ENCODE measurements at places on chromosomes 11 and 22.

DNA sequence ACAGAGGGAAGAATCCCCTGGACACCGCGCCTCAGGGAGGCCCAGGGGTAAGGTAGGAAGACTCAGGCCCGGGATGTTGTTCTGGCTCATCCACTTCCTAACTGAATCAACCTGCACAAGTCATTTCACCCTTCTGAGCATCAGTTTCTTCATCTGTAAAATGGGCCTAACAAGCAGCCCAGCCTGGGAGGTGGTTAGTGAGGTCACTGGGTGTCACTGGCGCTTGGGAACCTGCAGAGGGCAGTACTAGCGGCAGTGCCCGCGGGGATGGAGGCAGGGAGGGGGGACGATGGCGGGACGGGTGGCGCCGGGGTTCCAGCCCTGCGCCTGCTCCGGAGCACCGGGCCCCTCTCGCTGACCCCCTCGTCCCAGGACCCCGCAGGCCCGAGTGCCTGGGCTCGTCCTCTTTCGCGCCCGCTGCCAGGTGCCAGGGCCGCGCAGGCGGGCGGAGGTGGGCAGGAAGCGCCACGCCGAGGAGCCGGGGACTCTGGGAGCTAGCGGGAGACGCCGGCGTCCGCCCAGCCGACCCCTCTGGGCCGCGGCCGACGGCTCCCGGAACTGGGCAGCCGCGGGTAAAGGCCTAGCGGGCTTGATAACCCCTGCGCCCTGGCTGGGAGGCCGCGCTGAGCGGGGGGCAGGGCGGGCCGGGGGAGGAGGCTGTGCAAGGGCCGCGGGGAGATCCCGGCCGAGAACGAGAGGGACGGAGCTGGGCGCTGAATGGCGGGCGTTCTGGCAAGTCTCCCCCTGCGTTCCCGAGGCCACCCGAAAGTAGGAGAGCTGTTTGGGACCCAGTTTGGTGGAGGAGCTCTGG lies at the start of gene NLRX1:
Gene NLRX1, plus strand, starts transcription at position 255 of the 811 bp plus-strand sequence. CDS start 2,679 bp downstream, outside the sequence.
- DNase-seq = peak; percentile 79

DNA sequence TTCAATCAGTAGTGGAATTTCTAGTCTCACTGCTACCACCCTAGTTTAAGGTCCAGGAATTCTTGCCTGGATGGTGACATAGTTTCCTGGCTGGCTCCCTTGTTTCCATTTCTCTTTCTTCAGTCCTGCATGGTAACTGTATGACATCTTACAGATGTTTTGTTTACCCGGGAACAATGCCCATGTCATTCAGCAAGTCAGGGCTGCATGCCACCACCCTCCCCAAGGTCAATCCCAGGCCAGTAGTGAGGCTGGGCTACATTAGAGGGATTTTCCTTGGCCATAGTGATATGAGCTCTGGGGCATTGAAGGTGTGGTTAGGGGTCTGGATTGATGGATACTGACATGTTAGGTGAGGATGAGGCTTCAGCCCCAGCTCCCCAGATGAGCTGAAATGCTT lies 114.9 kb upstream of the E2F8 start:
- DNase-seq = no peak

DNA sequence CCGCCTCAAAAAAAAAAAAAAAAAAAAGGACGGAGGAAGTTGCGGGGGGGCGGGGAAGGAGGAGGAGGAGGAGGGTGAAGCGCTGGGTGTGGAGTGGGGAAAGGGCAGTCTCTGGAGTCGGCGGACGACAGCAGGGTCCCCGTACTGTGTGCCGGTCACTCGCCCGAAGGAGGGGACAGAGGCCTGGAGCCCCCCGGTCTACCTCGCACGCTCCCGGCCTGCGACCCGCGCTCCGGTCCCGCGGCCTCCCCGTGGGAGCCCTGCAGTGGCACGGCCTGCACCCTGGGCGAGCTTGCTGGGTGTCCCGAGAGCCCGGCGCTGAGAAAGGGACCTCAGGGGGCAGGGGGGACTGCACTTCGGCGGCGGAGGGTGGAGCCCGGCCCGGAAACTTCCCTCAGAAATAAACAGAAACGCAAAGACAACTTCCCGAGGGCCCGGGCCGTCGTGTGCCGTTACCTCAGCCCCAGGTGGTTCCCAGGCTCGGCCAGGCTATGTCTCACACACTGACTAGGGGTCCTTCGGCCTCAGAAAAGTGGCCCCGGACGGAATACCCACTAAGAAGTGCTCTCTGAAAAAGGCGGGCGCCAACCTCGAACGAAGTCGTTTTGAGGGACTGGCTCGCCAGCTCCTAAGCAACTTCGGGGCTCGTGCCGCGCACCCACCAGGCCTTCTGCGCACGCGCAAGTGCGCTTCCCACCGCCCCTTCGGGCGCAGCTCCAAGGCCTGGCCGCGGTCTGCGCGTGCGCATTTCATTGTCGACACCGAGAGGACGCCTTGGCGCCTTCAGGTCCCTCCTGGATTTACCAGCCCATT lies at the start of gene MAJIN:
Gene MAJIN, minus strand, starts transcription at position 688 of the 813 bp plus-strand sequence. CDS start 12,703 bp downstream, outside the sequence.
- DNase-seq = peak; percentile 53

DNA sequence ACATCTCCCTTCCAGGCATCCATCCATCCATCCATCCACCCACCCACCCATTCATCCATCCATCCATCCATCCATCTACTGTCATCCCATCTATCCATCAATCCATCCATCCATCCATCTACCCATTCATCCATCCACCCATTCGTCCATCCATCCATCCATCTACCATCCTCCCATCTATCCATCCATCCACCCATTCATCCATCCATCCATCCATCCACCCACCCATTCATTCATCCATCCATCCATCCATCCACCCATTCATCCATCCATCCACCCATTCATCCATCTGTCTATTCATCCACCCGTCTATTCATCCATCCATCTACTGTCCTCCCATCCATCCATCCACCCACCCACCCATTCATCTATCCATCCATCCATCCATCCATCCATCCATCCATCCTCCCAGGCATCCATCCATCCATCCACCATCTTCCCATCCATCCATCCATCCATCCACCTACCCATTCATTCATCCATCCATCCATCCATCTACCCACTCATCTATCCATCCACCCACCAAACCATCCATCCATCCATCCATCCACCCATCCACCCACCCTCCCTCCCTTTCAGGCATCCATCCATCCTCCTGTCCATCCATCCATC lies 33.7 kb downstream of the OSBPL5 start:
- DNase-seq = no peak

- DNase-seq = no peak
Measured at GRCh38 chr11:1306186-1307162, 3.0 kb downstream of the TOLLIP start.

DNA sequence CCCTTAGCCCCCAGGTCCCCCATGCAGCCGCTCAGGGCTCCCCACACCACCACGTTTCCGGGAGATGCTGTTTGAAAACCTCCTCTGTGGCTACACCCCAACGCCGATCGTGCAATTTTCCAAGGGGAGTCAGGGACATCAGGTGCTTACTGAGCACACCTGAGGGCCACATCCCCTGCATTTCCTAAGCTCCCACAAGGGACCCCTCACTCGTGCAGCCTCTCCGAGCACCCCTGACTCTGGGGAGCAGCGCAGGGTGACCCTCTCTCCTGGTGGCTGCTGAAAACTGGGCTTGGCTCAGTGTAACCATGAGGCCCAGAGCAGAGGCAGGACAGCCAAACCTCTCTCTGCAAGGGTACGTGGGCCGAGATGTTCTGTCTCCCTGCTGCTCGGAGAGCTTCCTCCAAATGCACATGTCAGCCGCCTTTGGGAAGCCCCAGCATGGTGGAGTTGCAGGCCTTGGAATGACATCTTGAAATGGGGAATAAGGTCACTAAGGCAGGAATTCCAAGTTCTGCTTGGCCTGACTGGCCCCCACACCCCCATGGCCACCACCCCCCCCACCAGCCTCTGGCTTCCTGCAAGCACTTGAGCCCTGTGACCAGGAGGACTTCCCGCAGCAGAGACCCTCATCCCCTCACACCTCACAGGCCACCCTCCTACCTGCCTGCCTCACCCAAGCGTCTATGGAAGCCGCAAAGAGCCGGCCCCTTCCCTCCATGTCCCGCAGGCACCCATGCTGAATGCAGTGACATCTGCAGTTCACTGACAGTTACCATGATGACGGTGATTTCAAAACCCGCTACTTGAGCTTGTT lies 257.4 kb downstream of the BRD1 start:
- DNase-seq = no peak

DNA sequence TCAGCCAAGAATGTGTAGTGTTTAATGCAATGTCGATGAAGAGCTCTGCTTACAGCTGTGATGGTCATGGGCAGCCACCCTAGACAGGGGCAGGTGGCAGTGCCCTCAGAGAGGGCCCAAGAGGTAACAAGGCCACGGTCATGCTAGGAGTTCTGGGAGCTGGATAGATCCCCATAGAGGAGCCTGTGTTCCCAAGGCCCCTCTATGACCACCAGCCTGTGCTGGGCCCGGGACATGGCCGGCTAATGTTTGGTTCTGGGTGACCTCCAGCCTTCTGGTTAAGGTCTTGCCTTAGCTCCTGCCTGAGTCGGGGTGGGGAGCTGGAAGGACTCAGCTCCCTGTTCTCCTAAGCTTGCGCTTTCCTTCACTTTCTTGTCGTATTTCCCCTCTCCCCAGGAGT lies 65.1 kb downstream of the GRIK4 start:
- no peak for DNase-seq

- DNase-seq = no peak
Measured at GRCh38 chr22:27164781-27165503, 507.6 kb downstream of the MIAT start.

DNA sequence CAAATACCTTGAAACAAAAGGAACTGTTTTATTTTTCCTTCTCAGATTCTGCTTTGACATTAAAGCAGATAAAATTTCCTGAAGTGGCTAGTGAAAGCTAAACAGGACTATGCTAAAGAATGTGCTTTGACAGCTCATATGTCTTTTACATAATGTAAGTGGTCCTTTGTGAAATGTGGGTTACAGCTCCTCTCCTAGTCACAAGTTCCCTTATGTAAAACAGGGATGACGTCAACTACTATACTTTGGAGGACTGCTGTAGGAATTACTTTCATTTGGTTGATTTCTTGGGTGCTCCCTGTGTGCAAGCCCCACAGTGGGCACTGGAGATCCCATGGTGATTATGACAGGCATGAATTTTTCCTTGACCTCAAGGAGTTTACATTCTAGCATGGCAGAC lies 216.6 kb upstream of the NARS2 start:
- DNase-seq = no peak

DNA sequence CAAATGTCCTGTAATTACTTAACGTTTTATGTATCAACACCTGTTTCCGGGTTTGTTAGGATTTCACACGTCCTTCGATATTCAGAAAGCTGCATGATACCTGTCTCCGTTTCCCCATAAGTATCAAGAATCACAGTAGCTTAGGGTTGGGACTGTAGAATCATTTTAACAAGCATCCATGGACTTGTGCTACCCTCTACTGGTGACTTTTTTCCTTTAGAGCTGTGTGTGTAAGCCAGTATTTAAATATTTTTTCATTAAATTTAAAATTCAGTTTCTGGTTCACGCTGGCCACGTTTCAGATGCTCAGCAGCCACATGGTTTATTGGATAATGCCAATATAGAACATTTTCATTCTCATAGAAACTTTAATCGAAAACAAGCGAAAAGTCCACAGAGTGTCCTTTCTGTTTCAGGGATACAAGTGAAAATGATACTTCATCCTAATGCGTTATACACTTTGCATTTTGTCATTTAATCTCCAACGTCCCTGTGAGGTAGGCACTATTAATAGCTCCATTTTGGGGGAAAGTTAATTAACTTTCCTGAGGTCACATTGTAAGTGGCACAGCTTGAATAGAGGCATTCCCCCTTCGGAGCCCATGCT lies 61.5 kb upstream of the SLC25A18 start:
- DNase-seq = peak; percentile 60

DNA sequence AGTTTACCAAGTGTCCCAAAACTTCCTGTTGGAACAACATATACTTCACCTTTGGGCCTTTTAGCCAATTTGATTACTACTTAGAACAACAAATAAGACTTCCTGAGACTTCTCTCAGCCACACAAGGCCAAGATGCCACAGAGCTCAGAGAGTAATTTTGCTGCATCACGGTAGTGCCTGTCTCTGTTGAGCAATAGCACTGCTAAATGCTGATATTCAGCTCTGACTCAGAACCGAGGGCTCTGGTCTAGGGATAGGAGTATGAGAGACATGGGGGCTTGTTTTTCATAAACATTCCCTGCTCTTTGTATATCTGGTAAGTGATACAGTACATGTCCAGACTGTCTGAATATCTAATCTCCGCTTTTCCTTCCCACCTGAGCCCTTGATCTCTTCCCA lies 260.4 kb upstream of the ARHGAP20 start:
- peak; percentile 98 for DNase-seq

- DNase-seq = no peak
Measured at GRCh38 chr22:27241430-27242321, 559.9 kb downstream of the MN1 start.

GRCh38 chr11:5043380-5043779 lies 2.9 kb upstream of the OR52J3 start:
- peak; percentile 12 for DNase-seq

DNA sequence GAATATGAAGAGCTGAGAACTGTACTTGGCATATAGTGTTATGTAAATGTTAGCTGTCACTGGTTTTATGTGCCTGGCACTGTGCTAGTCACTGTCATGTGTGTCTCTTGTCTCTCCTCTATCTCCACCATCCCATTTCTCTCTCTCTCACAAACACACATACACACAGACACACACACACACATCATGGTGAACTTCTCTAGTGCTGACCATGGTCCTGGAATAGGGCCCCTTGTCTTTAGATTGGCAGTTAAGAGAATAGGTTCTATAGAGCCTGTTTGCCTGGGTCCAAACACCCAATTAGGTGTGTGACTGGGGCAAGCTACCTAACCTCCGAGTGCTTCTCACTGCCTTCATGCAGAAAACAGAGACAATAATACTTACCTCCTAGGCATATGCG lies 109.7 kb upstream of the NARS2 start:
- peak; percentile 39 for DNase-seq

DNA sequence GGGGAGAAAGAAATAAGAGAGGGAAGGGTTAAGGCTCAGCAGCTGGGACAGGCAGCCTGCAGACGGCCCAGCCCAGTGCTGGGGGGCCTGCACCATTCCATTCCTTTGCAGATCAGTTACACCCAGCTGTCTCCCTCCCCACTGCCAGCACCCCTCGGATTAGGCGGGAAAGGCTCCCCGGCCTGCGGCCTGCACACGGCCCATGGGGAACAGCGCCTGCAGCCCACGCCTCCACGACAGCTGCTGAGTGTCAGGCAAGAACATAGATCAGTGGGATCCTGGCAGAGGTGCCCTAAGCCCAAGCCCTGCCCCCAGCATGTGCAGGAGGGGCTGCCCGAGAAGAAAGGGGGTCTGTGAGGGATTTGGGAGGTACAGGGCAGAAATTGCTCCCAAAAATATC lies 65.8 kb upstream of the MYOD1 start:
- no peak for DNase-seq

GRCh38 chr11:128359515-128359914 lies 227.8 kb downstream of the ETS1 start:
- DNase-seq = peak; percentile 48

DNA sequence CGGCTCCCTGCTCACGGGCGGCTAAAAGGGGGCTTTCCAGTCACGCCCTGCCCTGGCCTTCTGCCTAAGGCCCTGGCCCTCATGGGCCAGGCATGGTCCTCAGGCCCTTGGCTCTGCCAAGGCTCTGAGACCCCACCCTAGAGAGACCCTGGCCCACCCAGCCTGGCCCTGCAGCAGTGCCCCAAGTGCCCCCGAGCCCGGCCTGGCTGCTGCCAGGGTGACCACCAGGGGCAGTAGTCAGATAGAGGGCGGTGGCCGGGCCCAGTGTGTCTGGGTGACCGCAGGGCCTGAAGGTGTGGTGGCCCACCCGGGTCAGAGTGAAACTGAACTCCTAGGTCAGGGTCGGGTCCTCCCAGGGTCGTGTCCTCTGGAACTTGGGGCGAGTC lies 29.4 kb upstream of the CCDC188 start:
- no peak for DNase-seq

All from amniotic epithelial cell (primary cell).